ENCODE measurements at places on chromosomes 4 and X.

DNA sequence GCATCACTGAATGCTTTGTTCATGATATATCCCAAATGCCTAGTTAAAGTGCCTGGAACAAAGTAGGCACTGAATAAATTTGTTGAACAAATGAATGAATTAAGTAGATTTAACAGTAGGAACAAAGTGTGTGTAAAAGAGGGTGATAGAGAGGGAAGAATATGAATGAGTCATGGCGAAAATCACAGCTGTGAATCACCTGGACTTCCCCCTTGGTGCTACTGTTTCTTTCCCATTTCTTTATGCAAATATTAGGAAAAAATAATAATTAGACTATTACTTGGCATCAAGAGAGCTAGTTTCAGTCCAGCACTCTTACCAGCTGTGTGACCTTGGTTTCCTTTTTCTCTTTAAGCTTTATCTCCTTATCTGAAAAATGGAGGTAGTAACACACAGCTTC, 9.2 kb downstream of the SPIN3 start:
- no peak for DNase-seq

- DNase-seq = no peak
Measured at GRCh38 chr4:136742333-136742732, 790.0 kb downstream of the PCDH18 start.

GRCh38 chr4:26785810-26786209, 74.8 kb upstream of the STIM2 start:
- no peak for DNase-seq

DNA sequence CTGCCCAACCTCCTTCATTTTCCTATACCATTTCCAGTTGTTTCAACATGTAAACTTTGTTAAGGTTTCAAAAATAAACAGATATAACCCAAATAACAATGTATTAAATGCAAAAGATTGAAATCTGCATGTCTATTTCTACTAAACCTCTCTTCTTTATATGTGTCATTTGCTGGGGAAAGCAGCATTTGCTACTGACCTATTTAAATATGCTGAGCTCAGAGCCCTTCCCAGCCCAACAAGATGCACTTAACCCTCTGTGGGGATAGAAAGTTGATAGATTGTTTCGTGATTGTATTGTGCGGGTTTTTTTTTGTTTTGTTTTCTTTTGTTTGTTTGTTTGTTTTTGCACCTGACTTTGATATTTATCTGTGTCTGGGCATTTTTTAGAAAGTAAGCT, 139.5 kb downstream of the UCHL1 start:
- DNase-seq = no peak

- DNase-seq = no peak
Measured at GRCh38 chr4:1559896-1560650, 124.0 kb downstream of the FAM53A start.
